ENCODE measurements at places on chromosomes 7 and 10.

- DNase-seq = no peak
Observed at GRCh38 chr10:106284802-106285587, 879.5 kb downstream of the SORCS1 start.

DNA sequence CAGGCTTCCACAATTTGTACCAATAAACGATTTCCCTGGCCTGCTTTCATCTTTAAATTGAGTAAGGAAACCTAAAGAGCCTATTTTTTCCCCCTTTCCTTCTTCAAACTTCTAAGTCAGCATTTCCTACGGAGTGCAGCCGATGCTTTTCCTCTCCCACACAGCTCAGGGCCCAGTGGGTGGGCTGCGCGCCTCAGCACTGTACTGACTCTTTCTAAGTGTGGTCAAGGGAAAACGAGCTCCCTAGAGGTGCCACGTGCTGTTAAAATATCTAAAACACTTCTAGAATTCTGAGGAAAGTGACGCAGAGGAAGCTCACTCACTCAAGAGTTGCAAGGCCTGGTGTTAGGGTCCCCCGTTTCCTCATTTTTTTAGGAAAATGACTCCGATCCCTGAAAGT is 29.0 kb downstream of the STEAP1B start:
- no peak for DNase-seq

- DNase-seq = no peak
Observed at GRCh38 chr10:96507044-96507443, 6.7 kb downstream of the TLL2 start.

DNA sequence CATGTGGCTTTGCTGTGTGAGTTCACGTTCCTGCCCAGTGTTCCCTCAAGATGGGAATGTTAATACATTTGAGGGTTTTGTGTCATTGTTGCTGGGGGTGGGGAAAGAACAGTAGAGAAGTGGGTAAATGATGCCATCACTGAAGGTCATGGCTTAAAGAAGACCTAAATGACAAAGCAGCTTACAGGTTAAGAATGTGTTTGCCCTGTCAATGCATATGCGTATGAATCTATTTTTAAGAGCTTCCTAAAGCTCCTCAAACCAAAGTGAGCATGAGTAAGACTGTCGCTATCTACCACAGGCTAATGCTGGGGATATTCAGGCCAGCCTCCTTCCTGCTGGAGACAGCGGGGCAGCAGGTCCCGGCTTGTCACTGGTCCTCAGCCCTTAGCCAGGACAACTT is 162.9 kb downstream of the CREB5 start:
- DNase-seq = no peak

DNA sequence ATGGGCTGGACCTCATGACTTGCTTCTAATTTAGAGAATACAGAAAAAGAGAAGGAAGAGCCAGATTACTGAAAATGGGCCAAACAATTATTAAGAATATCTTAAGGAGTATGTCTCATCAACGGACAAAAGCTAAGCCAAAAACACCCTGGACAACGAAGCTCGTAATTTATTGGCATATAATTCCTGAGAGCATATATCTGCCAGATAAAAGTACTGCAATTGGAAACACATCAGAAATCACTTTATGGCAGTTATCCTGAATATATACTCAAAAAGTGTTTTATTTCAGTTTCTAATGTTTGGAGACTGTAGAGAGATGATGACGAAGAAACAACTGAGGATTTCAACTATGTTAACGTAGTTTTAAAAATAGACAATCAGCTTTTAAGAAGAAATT is 211.8 kb downstream of the CSTF2T start:
- DNase-seq = no peak

DNA sequence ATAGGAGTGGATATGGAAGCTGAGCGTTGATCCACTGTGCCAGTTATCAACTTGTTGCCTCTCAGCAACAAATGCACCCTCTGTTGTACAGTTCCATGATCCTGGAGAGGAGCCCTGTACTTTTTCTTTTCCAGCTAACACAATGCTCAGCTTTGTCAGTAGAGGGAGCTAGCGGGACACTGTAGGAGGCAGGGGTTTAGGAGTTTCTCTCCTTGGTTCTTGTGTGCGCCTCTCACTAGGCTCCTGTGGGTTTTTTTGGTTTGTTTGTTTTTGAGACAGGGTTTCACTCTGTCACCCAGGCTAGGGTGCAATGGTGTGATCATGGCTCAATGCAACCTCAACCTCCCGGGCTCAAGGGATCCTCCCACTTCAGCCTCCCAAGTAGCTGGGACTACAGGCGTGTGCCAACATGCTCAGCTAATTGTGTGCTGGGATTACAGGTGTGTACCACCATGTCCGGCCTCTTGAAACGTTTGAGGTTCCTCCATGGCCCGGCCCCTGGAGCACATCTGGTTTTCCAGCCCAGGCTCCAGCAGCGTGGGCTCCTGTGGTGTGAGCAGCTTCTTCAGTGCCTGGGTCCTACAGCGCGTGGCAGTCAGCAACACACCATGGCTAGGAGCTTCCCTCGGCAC is 12.0 kb upstream of the MARVELD1 start:
- DNase-seq = no peak

DNA sequence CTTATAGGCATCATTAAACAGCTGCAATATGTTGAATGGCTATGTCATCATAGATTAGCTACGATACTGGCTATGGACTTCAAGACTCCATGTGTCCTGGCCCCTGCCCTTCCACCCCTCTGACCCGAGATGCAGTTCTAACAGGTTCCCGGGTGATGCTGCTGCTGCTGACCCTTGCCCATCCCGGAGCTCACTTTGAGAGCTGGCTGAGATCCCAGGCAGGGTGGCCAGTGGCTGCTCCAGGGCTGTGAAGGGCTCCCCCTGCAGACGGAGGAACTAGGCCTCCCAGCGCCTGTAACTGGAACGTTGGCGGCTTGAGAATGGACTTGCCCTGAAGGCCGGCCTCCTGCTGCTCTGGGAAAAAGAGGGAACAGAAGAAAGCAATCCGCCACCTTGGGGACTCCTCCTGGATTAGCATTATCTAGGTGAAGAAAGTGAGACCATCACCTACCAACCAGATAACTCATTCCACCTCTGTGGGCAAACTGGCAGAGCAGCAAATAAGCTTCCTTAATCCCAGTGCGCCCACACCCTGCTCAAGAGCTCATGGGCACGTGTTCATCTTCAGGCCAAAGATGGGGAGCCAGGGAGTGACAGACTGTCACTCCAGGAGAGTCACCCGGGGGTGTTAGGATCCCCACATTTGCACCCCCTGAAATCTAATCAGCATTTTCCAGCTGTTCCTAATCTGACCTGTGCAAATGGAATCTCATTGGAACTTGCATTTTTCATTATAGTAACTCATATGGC is 56.8 kb downstream of the PARP12 start:
- no peak for DNase-seq

DNA sequence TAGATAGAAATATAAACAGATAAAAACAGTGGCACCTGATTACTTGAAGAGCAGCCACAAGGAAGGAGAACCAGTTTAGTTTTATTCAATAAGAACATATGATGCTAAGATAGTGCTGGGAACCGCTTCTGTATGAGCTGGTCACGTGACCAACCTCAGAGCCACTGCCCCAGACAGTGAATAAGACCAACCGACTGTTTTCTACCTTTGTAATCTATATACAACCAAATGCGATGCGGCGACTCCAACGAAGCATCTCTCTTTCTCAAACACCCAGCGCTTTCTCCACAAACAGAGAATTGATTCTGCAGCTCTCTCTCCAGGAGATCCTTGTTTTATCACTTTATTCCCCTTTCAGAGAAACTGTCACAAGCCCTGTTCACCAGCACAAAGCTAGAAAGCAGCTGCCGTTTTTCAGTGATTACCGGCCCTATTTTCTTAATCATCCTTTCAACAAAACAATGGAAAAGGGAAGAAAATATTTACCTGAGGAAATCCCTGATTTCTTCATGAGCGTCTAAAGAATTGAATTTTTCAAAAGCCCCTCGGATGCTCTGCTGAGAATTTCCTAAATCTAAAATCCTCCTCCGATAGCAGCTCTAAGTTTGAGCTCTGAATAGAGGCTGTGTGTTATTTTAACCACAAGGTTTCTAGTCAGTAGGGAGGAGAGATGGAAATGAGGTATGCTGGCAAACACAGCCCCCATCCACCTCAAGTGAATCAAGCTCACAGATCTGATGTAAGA is 55.7 kb upstream of the JCAD start:
- DNase-seq = no peak

DNA sequence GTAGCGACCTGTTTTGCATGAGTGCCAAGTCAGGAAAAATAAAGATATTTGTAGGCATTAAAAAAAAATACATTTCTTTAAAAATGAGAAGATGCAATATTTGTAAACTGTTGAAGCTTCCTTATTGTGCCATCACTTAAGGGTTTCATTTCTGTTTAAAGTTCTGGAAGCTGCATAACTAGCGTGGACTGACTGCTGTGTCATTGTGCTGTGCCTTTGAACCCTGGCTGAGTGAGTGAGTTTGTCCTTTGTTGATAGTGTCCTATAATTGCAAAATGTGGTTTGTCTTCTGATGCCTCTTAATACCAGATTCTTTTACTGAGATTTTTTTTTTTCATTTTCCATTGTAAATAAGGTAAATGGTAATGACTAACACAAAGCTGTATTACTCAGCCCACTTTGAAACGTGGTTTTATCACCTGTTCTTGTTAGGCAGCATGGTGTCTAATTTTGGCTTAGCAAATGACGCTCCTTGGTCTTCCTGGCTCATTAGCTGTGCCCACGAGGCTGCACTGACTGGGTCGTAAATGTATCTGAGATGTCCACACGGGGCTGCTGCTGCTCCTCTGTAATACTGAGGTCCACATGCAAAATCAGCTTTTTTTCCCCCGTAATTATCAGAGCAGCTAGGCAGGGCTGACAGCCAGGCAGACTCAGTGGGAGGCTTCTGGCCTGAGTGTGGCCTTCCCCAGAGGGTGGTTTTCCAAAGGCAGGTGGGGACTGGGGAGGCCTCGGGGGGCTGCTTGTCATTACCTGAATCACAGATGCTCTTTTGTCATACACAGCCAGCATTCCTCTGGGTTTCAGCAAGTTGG is 14.8 kb downstream of the ZSCAN25 start:
- DNase-seq = no peak

- no peak for DNase-seq
Observed at GRCh38 chr10:87850742-87851205, 12.6 kb downstream of the KLLN start.

GRCh38 chr10:69324583-69324982 is 46.3 kb downstream of the HK1 start:
- DNase-seq = no peak

DNA sequence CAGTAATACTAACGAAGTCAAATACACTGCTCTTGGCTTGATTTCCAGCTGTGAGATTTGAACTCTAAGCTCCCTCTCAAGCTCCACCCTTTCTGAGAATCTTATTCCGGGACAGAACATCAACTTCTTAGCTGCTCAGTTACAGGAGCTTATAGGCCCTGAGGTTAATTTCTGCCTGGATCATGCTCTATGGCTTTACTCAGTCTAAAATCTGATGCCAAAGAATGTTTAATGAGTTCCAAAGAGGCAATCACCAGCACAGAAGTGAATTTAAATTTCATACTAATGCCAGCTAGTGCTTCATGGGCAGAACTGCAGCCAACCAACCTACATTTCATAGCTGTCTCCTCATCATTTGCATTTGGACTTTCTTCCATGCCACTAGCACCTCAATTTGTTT is 707.2 kb downstream of the MAGI2 start:
- no peak for DNase-seq

- no peak for DNase-seq
Observed at GRCh38 chr7:101575168-101575567, 53.9 kb downstream of the MYL10 start.

- no peak for DNase-seq
Observed at GRCh38 chr7:132877573-132877972, 204.3 kb downstream of the CHCHD3 start.

- DNase-seq = no peak
Observed at GRCh38 chr7:73809467-73809951, 21.3 kb upstream of the CLDN4 start.

- no peak for DNase-seq
Observed at GRCh38 chr10:128709686-128710085, 583.5 kb upstream of the MKI67 start.

- DNase-seq = no peak
Observed at GRCh38 chr7:142870566-142871259, 14.8 kb downstream of the TRPV6 start.

DNA sequence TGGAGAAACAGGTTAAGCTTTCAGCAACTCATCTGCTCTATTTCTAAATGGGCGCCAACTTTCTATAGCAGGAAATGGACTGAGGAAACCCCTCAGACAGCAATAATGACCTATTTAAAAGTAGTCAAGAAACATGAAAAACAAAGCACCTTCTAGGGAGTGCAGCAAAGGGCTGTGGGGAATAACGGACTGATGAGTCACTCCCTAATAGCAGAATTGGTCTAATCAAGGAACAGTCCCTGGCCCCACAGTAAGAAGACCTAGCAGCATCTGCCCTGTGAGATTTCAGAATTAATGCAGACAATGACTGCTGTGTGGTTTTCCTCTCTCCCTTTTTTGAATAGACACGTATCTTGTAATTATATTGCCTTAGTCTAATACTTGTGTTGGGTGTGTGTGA is 602.9 kb downstream of the IPMK start:
- DNase-seq = no peak

- no peak for DNase-seq
Observed at GRCh38 chr7:37433166-37433565, 15.5 kb downstream of the ELMO1 start.

DNA sequence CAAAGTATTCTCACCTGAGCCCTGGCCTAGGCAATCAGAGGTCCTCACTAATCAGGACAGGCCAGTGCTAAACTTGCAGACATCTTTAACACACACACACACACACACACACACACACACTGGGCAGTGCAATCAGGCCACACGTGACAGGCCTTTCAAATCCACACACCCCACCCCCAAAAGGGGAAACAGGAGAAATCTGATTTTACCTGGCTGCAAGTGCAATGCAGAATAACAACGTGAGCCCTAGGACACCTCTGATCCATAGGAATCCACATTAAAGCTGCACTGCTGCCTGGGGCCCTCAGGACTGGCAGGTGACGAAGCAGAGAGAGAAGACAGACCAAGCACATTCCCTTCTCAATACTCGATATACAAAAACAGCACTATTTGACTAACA is 218.9 kb downstream of the FAM107B start:
- DNase-seq = no peak

GRCh38 chr10:26959841-26960240 is 99.1 kb upstream of the ABI1 start:
- no peak for DNase-seq

DNA sequence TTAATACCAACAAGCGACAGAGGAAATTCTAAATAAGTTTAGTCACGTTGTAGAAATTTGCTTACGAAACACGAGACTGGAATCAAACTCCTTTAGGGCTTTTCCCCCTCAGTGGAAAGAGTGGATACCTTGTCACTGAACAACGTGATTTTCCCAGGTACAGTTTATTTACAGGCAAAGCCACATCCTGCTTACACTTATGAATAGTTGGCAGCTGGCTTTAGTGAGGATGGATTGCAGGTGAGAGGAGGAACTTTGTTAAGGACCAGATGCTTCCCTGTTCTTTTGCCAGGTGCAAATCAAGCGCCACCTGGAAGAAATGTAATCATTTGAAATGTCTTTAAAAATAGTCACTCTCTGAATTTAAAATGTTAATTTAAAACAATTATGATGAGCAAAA is 282.4 kb downstream of the ADARB2 start:
- no peak for DNase-seq
